Stimulated activated CD4-positive, alpha-beta T cell treated with anti-CD3 and anti-CD28 coated beads, Interleukin-4, amount 100 ng/mL, for 4 hours (primary cell): ENCODE measurements at places on chromosomes 3 and 15.

GRCh38 chr3:148962513-148962912 lies 28.8 kb upstream of the GYG1 start:
- no peak for DNase-seq

DNA sequence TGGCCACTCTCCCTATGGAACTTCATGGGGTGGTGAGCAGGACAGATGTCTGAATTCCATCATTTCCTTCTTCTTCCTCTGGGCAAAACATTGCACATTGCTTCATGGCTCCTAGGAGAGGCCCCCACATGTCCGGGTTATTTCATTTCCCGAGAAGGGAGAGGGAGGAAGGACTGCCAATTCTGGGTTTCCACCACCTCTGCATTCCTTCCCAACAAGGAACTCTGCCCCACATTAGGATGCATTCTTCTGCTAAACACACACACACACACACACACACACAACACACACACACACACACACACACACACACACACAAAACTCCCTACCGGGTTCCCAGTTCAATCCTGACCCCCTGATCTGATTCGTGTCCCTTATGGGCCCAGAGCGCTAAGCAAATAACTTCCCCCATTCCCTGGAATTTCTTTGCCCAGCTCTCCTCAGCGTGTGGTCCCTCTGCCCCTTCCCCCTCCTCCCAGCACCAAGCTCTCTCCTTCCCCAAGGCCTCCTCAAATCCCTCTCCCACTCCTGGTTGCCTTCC lies 1.9 kb downstream of the RHO start:
- DNase-seq = no peak

- DNase-seq = peak; percentile 84
These were observed at the start of gene ZNF106 for GRCh38 chr15:42490671-42491538. Gene ZNF106 (minus strand): TSS chr15:42491141. CDS start chr15:42472289, 18,852 bp downstream.

- no peak for DNase-seq
These were observed 10.9 kb downstream of the PLCD1 start for GRCh38 chr3:38018296-38019266.

DNA sequence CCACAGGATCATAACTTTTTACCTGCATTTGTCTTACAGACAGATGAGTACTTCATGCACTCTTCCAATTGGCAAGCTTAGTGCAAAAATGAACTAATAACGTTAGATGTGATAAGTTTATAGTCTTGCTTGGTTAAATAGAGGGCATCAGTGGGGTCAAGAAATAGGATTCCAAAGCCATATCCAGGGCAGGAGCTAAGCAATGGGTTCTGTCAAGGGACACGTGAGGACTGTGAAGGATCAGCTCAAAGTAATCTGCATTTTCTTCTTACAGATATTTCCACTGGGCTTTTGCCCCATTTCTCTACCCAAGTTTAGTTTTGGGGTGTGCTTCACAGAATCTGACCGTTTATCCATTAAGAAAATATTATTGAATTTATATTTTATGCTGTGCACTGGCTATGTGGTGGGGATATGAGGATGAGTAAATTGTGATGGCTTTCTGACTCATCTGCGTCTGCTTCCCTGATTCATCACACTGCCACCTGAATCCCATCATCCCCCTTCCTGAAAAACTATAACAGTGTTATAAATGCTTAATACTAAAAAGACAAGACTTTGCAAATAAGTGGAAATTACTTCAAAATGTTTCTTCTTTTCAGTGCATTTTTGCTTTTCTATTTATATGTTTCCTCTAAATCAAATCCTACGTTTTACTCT lies 17.5 kb downstream of the PPP2R3A start:
- DNase-seq = no peak

- DNase-seq = no peak
These were observed 1.9 kb downstream of the NEIL1 start for GRCh38 chr15:75348562-75349350.
